ENCODE measurements at places on chromosomes 2 and 18.

DNA sequence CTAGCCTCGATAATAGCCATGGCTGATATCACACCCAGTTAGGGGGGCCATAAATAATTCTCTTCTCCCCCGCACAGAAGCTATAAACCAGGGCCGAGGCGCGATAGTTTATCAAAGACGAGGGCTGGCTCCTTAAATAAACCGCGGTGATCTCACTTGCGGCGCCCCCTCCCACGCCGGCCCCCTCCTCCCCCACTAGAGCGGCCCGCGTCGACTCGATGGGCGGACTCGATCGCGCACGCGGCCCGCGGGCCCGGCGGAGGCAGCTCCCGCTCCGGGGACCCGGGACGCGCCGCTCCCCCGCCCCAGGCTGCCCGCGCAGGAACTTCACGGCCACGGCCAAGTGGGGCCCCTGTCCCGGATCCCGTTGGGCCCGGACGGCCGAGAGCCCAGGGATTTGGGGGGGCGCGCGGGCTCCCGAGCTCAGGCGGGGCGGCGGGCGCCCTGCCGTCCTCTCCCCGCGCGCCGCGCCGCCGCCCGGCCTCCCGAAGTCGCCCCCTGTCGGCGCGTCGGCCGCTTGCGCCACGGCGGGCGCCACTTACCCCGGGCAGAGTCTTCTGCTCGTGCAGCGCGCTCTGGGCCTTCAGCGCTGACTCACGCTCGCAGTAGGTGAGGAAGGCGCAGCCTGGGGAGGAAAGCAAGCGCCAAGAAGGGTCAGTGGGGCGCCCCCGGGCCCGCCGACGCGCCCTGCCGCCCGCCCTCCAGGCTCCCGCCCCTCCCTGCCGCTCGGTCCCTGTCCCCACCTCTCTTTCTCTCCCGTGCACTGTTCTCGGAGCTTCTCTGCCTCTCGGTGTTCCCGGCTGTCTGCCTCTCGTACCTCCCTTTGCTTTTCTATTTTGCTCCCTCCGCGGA, 80.4 kb downstream of the CELF4 start:
- DNase-seq = peak; percentile 42

- DNase-seq = no peak
Observed at GRCh38 chr2:23432531-23432930, 47.6 kb downstream of the KLHL29 start.

DNA sequence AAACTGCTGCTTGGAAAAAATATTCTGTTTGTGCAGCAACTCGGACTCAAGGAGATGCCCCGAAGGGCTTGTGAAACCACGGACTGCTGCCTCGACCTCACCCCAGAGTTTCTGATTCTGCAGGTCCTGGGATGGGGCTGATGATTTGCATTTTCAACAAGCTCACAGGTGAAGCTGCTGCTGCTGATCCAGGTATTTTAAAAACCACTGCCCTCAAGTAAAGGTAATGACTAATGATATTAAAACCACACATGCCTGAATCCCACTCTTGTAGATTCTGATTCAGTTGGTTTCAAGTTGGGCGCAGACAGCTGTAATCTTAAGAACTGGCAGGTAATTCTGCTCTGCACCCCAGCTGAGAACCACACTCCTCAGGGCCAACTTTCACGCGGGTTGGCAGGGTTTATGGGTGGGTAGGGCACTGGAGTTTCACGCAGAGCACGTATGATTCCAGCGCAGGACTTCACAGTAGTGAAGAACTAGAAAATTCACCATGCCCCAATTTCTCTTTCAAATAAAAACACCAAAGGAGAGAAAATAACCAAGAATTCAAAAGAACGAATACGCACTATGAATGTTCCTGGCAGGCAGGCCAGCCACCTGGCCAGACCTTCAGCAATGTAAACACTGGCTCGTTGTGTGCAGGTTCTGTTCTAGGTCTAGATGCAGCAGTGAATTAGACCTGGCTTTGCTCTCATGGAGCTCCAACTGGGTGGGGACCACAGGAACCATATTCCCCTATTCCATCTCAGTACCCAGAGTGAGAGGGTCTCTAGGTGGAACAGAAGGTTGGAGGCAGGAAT, 74.6 kb upstream of the ZFP36L2 start:
- no peak for DNase-seq

DNA sequence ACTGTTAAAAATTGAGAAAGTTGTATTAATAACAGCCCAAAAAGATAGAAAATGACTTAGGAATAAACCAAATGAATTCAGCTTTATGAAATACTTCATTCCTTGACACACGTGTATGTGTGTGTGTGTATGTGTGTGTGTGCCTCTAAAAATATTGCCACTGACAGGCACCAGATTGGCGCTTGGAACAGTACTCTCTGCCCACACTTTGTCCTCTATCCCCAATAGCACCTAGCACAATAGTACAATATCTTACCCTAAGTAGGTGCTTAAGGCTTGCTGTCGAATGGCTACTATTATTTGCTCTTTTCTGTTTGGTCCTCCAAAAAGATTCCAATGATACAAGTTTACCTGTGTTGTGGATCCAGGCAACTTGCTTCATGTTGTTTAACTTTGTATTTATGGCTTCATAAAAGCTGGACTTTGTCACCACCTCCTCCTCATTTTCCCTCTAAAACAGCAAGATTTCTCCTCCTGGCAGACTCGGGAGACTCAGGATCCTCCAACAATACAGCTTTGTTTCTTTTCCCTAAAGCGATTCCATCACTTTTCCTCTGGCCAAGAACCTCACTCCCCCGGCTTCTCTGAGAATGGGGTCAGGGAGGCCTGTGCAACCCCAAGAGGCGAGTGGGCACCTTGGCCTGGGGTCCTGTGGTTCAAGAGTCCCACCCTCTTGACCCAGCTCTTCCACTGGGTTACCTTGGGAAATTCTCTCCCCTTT, 43.3 kb upstream of the LCLAT1 start:
- no peak for DNase-seq

- no peak for DNase-seq
Observed at GRCh38 chr2:102420290-102420689, 2.7 kb upstream of the IL18RAP start.

- no peak for DNase-seq
Observed at GRCh38 chr2:203948733-203949132, 12.2 kb downstream of the ICOS start.

- no peak for DNase-seq
Observed at GRCh38 chr2:182672466-182673165, 43.4 kb upstream of the DNAJC10 start.

DNA sequence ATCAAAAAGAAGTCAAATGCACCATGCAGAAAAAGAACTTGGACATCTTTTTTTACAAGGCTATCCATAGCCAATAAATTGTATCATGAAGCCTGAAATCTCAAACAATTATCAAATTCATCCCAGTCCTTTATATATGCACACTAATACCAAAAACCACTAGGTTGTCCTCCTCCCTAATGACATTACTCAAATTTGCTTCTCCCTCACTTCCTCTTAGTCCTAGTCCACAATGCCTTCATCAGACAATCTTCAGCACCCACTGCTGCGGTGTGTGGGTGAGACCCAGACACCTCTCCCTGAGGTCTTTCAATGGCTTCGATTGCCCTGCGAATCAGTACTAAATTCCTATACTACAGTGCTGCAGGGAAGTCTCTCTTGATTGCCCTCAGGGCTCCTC, 58.1 kb downstream of the CLASP1 start:
- DNase-seq = no peak

Data from neural crest cell (in vitro differentiated cells).